ENCODE measurements at places on chromosomes 3 and 15.

DNA sequence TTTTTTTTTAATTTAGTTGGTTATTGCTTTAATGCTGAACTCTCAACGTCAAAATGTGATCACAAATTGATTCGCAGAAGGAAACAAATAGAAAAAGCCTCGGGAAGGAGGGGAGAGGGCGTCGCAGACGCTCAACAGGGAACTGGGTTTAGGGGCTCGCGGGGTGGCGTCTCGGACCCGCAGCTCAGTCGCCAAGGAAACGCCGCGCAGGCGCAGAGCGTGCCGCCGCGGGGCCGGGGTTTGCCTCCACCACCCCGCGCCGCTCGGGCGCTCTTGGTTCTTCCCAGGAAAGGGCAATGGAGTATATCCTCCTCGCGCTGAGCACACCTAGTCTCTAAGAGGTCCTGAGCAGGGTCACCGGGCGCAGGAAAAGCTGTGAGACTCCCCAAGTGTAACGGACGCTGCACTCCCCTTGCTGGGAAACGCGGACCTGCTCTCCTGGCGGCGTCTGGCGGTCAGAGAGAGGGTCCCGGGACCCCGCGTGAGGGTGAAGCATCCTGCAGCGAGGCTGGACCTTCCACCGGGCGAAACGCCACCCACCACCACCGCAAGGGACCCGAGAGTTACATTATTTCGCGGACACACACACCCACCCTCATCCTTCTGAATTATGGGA, 753 bp downstream of the PLCH1 start:
- peak; percentile 46 for DNase-seq

GRCh38 chr3:179233043-179233442, 17.9 kb downstream of the KCNMB3 start:
- DNase-seq: no peak

DNA sequence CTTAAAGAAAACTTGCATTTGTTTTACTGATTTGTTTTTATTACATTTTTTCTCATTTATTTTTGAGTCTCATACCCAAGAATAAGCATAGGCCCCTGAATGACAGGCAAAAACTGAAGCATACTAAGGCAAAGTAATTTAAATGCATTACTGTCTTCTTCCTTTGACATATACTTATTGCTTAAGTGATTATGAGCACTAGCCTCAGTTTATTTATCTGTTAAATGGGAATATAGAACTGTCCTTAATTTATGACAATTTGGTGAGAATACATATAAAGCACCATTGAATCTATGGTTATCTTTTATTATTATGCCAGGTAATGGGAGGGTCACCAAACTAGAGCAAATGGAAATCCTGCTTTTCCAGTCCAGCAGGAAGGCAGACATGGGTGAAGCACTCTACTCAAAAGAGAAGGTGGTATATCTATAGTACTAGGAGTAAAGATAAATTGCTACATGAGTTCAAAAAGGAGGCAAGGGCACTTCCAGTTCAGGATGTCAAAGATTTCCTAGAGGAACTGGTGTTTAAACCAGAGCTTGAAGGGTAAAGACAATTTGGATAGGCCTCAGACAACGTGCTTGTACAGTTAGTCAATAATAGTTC, 435.0 kb downstream of the FOXP1 start:
- no peak for DNase-seq

DNA sequence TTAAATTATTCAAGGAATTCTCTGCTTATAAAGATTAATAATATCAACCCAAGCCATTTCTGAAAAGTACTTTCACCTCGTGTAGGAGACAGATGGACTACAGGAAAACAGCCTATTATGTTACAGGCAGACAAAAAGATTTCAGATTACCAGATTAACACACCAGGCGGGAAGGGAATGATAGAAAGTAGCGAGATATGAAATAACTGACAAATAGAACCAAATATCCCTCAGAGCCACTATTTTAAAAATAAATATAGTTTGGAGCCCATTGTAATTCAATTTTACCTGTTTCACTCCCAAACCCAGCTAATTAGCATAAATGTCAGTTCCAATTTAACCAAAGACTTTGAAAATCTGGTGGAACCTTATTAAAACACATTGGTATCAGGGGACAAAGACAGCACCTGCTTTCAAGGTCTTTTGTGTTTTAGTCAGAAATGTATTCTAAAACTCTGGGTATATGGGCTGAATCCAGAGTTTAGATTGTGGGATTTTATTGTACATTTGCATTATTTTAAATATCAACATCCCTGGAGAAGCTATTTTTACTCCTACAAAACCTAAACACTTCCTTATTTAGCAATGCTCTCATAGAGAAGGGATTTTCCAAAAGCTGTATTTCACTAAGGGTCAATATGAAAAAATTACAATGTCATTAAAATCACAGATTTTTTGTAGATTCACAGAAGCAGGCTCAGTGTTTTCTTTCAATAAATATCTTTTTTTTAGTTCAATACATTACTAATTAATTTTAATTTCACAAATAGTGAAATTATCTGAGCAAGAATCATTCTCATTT, 138.4 kb downstream of the TNIK start:
- DNase-seq: no peak

- no peak for DNase-seq
Observed at GRCh38 chr15:100980410-100981046, 61.4 kb downstream of the LRRK1 start.

DNA sequence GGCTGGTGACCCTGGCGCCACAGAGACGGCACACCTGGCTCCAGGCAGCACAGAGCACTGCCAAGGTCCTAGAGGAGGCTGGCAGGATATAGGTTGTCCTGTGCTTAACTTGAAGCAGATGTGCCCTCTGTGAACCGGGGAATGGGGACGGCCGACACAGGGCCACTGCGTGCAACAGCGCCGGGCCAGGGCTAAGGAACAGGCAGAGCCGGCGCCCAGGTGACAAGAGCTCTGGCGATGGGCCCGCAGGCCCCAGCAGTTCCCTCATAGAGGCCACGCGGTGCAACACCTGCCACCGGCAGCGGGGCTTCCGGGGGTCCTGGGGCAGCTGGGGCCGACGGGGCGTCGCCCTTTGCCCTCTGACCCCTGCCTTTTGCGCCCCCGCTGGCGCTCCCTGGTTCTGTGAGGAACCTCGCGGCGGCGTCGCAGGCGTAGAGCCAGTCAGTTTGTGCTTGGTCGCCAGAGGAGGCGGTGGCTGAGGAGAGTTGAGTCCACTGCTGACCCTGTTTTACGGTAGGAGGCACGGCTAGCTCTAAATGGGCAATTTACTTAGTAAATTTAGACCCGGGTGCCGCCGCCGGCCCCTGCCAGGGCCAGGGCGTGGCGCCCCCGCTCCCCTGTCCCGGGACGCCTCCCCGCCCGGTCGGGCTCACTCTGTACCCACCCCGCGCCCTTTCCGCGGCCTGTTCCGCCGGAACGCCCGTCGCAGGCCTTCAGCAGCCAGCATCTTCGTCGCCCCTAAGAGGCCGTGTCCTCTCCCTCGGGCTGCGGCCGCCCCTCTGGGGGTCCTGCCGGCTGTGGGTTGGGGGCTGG, at the start of gene NPAP1:
NPAP1 (plus strand) TSS at position 444 of the 813 bp plus-strand sequence; CDS start at position 537, 93 bp downstream.
- DNase-seq: no peak

GRCh38 chr15:34640661-34641060, 57.2 kb upstream of the GOLGA8B start:
- no peak for DNase-seq

GRCh38 chr15:81056304-81056703, 55.6 kb downstream of the TLNRD1 start:
- no peak for DNase-seq

DNA sequence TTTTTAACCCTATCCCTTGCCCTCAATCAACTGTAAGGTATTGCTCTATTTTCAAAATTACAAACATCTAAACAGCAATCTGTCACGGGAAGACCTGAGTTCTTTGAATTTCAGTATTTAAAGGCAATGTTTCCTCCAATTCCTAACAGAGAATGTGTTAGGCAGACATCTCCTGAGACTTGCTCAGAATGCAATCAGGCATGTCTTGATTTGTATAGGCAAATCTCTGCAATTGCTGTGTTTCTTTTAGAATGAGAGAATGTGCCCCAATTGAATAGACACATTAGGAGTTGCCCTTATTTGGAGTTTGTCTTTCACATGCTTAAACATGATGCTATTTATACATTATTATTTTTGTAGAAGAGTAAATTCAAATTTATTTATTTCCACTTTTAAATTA, 205.6 kb downstream of the CADM2 start:
- DNase-seq: no peak

DNA sequence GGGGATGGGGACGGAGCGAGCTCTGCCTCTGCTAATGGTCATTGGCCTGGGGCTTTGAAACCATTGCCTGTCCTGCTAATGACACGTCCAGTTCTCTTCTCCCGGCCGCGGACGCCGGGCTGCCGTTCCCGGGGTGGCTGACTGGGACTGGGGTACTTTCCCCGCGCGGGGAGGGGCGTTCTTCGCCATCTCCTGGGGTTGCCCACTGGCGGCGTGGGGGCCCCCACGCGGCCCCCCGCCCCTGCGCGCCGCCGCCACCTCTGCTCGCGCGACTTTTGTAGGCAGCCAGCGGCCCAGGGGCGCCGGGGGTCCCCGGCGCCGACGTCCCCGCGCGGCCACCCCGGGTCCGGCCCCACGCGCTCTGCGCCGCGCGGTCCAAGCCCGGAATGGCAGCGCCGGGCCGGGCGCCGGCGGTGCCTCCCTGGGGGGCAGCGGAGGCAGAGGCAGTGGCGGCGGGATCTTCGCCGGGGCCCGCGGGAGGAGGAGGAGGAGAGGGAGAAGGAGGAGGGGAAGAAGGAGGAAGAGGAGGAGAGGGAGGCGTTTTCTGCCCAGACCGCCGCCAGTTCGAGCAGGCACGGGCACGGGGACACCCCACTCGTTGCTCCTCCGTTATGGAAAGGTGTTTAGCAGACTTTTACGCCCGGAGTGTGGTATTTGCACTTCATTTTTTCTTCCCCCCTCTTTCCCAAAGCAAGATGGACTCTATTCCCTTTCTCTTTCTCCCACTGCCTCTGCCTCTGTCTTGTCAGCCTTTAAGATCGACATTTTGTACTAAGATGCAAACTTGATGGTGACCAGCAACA, 2.3 kb downstream of the BBX start:
- DNase-seq: peak; percentile 33

- no peak for DNase-seq
Observed at GRCh38 chr3:141448606-141449220, 38.1 kb upstream of the RASA2 start.
